ENCODE measurements at places on chromosomes 13 and 19.

DNA sequence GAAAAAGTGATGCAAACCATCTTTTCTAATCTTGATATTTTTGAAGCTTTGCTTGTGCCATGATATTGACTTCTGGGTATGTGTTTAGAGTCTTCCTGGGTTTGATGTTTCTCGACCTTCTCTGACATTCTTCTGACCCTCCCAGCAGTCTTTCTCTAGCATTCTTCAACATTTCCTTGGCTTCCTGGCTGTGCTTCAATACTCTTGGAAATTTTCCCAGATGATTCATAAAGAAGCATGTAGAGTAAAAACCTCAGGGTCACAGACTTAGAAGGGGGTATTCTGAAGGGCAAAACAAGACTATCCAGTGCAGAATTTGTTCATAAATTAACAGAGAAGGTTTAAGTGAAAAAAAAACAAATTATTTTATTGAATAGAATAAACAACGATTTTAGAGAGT is 946.3 kb upstream of the PCDH9 start:
- no peak for DNase-seq

GRCh38 chr19:34667349-34668076 is 9.4 kb downstream of the SCGB2B2 start:
- no peak for DNase-seq

- peak; percentile 56 for DNase-seq
Measured at GRCh38 chr19:34733746-34734536, at the start of gene ZNF181. ZNF181 (plus strand) TSS chr19:34734243; CDS start chr19:34735038, 795 bp downstream.

GRCh38 chr13:112160558-112160957 is 93.6 kb downstream of the SOX1 start:
- DNase-seq = no peak

DNA sequence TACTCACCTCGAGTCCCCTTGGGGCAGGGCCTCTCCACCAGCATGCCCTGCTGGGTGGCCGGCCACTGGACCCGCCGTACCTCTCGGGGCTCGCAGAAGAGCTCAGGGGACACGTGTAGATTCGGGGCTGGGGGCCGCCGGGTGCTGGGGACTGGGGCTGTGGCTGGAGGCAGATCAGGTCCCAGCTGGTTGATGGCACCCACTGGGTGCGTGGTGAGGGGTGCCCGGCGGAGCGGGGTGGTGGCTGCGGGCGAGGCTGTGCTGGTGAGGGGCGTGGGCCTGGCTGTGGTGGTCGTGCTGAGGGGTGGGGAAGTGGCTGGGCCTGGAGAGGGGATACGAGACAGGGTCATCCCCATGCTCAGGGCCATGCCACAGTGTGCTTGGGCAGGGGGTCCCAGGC is 24.9 kb upstream of the ASF1B start:
- DNase-seq = no peak

DNA sequence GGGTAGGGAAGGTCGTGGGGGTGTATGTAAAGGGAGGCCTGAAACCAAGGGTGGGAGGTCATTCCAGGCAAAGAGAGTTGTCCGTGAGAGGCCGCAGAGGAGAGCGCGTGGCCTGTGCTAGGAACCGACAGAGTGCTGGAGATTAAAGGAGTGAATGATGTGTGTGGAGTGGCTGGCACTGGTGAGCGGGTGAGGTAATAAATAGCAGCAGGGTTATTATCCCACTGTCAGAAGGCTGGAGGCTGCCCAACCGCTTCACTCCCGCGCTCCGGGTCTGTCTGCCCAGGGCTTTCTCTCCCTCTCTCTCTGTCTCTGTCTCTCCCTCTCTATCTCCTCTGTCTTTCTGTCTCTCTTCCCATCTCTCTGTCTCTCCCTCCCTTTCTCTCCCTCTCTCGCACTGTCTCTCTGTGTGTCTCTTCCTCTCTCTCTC is 17.4 kb downstream of the ZNF579 start:
- DNase-seq = no peak

- no peak for DNase-seq
Measured at GRCh38 chr13:53075356-53076041, 46.9 kb downstream of the OLFM4 start.

DNA sequence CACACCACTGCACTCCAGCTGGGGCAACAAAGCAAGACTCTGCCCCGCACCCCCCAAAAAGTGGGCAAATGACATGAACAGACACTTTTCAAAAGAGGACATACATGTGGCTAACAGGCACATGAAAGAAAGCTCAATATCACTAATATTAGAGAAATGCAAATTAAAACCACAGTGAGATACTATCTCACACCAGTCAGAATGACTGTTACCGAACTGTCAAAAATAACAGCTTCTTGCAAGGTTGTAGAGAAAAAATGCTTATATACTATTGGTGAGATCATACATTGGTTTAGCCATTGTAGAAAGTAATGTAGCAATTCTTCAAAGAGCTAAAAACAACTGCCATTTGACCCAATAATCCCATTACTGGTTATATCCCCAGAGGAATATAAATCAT is 99.5 kb upstream of the SPATA13 start:
- no peak for DNase-seq

DNA sequence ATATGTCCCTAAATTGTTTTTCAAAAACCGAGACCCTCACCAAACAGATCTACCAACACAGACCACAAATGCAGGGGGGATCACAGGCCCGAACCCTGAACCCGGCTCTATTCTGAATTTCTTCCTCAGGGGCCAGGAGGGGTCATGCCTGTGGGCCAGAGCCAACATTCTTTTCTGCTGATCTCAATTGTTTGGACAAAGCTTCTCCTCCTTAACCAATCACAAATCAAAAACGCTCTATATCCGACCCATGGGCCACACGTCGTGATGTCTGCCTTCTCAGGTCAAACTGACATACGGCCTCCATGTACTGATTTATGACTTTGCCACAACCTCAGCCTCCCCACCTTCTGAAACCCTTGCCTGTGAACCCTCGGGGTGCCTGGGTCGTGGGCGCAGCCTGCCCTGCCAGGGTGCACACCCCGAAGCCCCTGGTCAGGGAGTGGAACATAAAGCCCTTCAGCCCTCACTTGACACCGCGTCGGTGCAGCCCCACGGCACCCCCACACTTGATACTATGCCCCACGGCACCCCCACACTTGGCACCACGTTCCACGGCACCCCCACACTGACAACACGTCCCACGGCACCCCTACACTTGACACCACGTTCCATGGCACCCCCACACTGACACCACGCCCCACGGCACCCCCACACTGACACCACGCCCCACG is 58.4 kb upstream of the C13orf46 start:
- no peak for DNase-seq

GRCh38 chr13:77554069-77554468 is 18.6 kb downstream of the SCEL start:
- no peak for DNase-seq

GRCh38 chr13:36713887-36714286 is 40.1 kb downstream of the SERTM1 start:
- no peak for DNase-seq

- DNase-seq = no peak
Measured at GRCh38 chr19:50036908-50037307, 11.1 kb downstream of the ZNF473 start.
